Cardiac fibroblast (primary cell): ENCODE measurements at places on chromosomes 5 and 9.

DNA sequence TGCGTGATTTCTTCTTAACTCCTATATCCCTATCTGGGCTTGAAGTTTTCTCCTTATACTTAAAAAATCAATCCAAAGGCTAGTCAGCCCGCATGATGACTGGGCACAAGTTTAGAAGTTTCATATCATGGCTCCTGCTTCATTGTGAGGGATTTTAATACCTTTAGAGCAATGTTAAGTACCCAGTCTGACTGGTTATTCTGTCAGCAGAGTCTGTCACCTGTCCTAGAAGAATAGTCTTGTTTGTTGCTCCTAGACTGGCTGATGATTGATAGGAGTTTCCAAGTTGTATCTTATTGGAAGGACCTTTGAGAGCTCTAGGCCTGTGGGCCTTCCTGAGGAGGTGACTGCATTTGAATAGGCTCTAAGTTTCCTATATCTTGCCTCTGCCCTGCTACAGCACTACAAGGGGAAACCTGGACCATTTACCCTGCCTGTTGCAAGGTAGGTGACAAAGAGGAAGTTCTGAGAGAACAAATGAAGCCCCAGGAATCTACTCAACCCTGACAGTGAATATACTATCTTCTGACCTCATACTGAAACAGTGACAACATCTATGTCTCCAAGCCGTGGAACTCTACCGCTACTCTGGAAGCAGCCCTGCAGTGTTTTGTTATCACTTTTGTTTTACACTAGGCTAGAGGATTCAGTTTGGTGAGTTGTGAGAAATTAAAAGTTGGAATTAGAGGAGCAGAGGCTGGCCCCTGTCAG lies 66.5 kb downstream of the F2RL2 start:
- no peak for DNase-seq

DNA sequence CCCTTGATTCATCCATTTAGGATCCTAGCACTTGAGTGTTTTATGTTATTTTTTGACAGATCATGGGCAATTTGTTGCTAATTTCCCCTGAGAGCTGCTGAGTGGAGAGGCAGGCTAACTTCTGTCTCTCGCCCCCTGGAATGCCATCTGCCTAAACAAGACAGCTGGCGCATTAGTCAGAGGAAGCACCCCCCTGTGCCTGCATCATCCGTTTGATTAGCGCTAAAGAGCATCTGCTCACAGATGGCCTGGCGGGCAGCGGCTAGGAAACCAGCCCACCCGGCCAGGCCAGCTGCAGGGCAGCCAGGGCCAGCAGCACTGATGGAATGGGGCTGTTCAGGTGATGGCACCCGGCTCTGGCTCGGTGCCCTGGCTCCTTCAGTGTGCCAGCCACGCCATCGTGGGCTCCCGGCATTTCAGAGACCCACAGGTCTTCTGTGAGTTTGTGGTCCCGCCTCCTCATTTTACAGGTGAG lies 22.9 kb upstream of the ASS1 start:
- peak; percentile 42 for DNase-seq

DNA sequence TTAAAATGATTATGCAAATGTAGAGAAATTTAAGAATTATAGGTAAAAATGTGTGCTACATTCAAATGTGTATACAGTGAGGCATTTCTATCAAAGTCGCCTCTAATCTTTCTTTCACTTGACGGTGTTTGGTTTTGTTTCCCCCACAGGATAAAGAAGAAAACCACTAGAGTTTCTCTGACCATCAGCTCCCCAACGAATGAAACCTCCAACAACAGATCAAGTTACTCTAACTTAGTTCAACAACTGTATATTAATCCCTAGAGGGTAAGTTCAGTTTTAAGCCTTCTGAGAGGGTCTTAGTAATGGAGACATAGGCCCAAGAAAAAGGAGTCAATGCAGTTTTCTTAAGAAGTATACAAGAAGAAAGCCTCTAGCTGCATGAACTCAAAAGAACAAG lies 11.5 kb upstream of the MYOT start:
- DNase-seq = no peak

DNA sequence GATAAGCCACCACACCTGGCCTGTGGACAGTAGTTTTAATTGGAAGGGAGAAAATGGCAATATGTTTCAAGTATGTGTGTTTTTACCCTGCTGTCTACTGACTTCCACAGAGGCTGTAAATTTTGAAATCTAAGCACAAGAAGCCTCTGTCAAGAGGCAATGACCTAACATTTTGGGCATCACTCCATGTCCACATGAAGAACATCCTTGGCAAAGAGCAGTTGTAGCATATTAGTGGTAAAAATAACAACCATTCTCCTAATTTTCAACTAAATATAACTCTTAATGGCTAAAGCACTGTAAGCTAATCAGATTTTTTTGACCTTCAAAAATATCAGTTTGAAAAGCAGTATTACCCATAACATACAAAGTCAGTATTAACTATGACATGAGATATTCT lies 100.3 kb upstream of the APC start:
- peak; percentile 6 for DNase-seq
